ENCODE measurements at places on chromosomes 3 and 15.

- no peak for DNase-seq
Observed at GRCh38 chr3:177946048-177946447, 590.2 kb upstream of the KCNMB2 start.

GRCh38 chr3:20038699-20039465 lies 1.4 kb upstream of the KAT2B start:
- no peak for DNase-seq

GRCh38 chr3:95082191-95082590 lies 1019.3 kb downstream of the NSUN3 start:
- no peak for DNase-seq

DNA sequence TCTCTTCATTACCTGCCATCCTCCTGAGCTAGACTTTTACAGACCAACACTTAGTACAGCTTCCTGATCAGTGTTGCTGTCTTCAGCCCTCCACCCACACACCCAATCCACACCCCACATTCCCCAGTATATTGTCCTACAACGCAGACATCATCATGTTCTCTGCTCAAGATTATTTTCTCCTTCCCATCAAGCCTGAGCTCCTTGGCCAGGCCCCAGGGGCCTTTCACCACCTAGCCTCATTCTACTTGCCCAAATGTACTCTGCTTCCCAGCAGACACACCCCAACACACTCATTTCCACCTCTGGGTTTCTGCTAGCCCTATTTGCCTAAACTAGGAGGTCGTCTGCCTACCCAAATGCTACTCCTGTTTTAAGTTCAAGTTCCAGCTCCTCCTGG lies 37.0 kb downstream of the DAPK2 start:
- DNase-seq: no peak

DNA sequence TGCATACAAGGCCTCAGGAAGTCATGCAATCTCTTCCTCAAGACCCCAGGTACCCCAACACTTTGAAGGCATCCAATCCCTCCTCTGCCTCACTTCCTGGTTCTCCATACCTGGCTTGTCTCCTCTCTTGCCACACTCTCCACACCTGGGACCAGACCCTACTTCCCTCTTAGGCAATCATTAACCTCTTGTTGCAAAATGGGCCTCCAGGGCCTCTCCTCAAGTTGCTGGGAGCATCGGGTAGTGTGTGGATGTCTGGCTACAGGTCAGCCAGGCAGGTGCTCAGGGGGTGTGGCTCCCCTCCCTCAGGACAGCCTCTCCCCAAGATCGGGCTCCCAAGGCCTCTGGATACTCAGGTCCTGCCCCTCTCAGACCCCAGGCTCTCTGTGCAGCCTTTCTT lies 8.6 kb downstream of the PLA2G4E start:
- no peak for DNase-seq

DNA sequence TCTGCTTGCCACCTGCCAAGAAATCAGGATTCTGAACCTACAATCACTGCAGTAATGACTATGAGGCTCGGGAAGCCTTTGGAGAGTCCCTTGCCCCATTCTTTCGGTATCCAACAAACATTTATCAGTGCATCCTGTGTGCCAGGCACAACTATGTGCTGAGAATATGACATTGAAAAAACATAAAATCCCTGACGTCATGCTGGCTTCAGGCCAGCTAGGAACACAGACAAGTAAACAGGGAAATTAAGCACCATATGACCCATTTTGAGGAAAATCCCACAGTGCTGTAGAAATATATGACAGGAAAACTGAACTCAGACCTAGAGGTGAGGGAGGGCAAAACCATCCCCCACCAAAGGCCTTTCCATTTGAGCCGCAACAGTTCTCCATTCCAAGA lies 34.1 kb upstream of the DET1 start:
- DNase-seq: no peak

- DNase-seq: peak; percentile 51
Observed at GRCh38 chr3:156150434-156151066, 30.2 kb downstream of the KCNAB1 start.

GRCh38 chr3:192570821-192571791 lies 156.2 kb downstream of the FGF12 start:
- DNase-seq: peak; percentile 21

DNA sequence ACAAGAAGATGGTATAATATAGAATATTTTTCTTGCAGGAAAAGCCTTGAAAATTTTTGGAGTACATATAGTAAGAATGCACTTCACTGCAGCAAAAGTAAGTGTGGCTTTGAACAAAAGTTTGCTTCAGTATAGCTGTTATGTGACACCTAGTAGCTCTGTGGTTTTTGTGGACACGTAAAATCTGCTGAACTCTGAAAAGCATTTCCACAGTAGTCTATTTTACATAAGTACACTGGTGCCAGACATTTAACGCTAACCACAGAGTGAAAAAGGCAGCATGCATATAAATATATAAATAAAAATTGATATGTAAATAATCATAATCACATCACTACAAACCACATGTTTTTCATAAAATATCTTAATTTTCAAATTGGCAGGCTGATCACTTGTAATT lies 39.8 kb downstream of the CGGBP1 start:
- DNase-seq: no peak

- DNase-seq: peak; percentile 55
Observed at GRCh38 chr3:52471371-52472238, 16.2 kb downstream of the NISCH start.

- DNase-seq: no peak
Observed at GRCh38 chr3:41630708-41631107, 331.2 kb downstream of the ULK4 start.

DNA sequence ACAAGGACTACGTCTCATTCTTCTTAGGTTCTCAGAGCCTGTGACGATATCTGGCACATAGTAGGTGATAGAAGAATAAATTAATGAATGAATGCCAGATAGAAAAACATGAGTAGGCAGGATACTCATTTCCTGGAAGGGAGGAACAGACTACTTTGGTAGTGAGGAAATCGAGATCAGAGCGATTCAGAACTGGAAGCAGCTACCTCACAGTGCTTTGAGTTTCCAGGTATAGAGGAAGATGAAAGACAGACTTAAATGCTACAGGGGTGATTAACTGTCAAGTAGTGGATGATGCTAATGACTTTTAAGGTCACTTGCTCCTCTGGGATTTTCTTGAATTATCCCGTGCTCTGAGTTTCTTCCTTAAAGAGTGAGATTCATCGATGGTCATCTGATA lies 951.5 kb upstream of the CFAP20DC start:
- no peak for DNase-seq

DNA sequence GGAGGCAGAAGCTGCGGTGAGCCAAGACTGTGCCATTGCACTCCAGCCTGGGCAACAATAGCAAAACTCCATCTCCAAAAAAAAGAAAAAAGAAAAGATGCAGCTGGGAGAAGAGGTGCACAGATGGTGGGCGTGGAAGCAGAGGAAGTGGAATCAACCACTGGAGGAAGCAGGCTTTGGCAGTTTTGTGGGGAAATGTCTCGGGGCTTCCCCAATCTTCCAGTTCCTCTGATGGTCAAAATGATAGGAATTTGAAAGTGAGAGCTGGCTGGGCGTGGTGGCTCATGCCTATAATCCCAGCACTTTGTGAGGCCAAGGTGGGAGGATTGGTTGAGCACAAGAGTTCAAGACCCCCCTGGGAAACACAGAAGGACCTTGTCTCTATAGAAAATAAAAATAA lies 48.1 kb upstream of the SMAD3 start:
- DNase-seq: no peak

GRCh38 chr3:37129871-37130270 lies 44.5 kb downstream of the LRRFIP2 start:
- DNase-seq: peak; percentile 43

- no peak for DNase-seq
Observed at GRCh38 chr15:93987068-93987467, 244.3 kb upstream of the MCTP2 start.

- no peak for DNase-seq
Observed at GRCh38 chr3:124158168-124158881, 166.4 kb upstream of the ROPN1 start.

DNA sequence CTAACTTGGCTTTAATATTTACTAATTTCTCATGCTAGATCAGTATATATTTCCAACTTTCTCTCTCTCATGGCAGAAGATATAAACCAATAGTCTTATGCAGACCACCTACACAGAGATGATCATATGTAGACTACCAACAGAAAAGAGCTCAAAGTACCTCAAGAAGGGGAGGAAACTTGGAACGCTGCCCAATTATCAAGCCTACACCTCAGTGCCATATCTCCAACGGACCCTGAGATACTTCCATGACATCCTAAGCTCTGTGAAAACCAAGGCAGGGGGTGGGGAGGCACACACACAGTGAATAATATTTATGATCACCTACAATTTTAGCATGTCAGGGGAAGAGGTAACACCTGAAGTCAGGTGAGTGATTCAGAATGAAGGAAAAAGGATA lies 100.6 kb downstream of the STAG1 start:
- DNase-seq: no peak

GRCh38 chr15:25624504-25625177 lies 185.8 kb upstream of the UBE3A start:
- DNase-seq: peak; percentile 47

DNA sequence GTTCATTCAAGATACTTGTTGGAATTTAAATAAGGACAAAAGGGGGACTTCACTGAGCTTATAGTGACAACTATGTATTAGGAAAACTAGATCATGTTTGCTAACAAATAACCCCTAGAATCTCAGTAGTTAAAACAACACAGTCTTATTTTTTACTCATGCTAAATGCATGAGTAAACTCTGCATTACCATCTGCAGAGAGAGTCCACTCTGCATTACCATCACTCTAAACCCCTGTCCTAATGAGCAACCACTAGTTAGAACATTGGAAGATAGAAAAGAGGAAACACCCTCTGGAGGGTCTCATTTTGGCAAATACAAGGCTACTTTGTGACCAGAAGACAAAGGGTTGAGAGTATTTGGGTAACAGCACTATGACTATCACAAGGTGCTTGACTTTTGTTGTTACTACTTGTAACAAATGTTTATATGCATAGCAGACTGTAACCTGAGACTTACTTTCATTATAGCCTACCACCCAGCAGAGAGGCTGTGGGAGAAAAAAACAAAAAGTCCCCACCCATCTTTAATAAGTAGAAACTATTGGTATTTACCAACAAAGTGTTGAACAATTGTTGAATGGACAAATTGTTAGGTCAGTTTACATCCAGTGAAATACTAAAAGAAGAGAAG lies 99.1 kb downstream of the OXSM start:
- no peak for DNase-seq

- peak; percentile 7 for DNase-seq
Observed at GRCh38 chr3:12972781-12973702, 100.2 kb downstream of the IQSEC1 start.

GRCh38 chr3:99648516-99648915 lies 10.1 kb downstream of the COL8A1 start:
- DNase-seq: no peak

Measured in LHCN-M2 (cell line).